ENCODE measurements at places on chromosomes 16 and 17.

- DNase-seq = no peak
Measured at GRCh38 chr16:11079652-11080187, 135.4 kb downstream of the CLEC16A start.

- peak; percentile 85 for DNase-seq
Measured at GRCh38 chr16:17070882-17071592, 399.7 kb downstream of the XYLT1 start.

DNA sequence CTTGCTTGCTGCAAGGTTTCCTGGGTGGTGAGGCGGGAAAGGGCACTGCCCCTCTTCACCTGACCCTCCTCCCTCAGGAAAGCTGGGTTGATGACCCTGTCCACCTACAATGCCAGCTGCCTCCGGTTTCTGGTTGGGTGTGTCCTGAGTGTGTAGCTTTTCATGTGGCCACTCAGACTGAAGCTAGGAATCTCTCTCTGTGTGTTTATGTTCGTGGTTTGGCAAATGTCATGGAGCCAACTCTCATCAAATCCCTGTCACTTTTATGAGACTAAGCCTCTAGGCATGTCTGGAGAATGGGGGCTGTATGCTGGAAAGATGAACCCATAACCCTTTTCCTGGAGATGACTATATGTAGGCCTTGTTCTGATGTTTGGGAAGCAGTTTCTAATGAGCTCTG lies 17.1 kb downstream of the PLEKHG4 start:
- no peak for DNase-seq

DNA sequence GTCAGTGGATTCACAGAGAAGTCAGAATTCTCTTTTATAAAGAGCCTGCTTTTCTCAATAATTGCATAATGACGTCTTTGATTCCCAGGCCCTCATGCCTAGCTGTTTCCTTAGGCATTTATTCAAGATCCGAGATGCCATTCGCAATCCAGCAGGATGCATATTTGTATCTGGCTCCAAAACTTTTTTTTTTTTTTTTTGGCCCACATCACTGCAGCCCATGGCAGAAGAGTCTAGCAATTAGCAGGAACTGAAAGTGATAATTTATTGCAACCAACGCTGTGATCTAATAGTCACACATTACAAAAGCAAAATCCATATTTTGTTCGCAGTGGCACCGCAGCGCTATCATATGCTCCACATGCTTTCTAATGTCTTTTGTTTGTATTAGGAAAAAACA lies 503.4 kb downstream of the MAF start:
- DNase-seq = no peak

DNA sequence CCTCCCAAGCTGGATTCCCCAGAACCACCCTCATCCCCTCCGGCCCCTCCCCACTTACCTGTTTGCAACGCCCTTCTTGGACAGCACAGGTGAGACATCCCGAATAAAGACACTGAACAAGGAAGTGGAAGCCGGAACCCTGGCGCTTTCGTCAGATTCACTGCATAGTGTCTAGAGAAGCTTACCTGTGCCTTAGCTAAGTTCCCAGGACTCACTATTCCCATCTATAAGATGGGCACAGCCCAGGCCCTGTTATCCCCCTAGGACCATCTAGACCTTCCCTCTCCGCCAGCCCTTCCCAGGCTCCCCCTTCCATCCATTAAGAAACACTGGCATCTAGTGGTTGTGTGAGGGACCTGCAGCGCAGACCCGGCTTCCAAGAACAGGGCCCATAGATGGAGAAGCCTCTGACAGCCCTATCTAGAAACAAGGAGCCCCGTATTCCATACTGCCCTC lies 26.9 kb upstream of the RPL38 start:
- peak; percentile 11 for DNase-seq

DNA sequence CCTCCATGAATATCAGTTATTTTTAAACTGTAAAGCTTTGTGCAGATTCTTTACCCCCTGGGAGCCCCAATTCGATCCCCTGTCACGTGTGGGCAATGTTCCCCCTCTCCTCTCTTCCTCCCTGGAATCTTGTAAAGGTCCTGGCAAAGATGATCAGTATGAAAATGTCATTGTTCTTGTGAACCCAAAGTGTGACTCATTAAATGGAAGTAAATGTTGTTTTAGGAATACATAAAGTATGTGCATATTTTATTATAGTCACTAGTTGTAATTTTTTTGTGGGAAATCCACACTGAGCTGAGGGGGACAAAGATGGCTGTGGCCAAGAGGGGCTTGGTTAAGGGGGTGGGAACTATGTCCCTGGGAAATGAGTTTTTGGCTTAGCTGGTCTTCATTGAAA lies 2.3 kb downstream of the CCL11 start:
- no peak for DNase-seq

- no peak for DNase-seq
Measured at GRCh38 chr17:57255182-57255775, 1.0 kb upstream of the MSI2 start.

DNA sequence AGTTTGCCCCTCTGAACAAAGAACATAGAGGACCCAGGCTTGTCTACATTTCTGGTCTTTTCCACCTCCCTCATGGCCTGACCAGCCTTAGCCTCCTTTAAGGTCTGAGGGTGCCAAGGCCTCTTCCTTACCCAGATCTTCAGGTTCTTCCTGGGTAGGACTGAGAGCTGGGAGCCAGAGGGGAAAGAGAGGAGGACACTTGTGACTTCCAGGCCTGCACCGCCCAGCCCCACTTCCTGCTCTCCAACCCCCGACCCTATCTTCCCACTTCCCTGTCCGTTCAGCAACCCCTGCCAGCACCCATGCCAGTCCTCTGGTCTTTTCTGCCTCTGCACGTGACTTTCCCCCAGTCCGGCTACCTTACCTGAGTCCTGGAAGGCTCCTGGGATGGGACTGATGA lies 534 bp downstream of the PRSS36 start:
- DNase-seq = no peak

- no peak for DNase-seq
Measured at GRCh38 chr17:40069751-40070708, 7.3 kb downstream of the THRA start.

- no peak for DNase-seq
Measured at GRCh38 chr16:81385031-81385756, 59.4 kb upstream of the CMIP start.

DNA sequence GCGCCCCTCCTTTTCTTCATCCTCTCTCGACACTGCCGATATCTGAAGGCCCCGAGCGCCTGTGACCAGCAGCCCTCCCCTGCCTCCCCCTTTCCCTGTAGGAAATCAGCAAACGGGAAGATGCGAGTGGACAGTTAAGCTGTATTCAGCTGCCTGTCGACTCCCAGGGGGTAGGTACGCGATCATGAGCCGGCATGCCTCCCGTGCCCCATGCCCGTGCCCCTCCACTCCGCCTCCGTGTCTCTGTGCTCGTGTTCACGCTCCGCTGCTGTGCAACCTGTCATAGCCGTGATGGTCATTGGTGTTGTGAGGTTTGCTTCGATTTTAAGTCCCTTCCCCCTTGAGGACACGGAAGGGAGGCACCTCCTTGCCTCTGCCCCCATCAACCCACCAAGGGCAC lies 34.4 kb downstream of the CACNA1G start:
- DNase-seq = no peak

- no peak for DNase-seq
Measured at GRCh38 chr16:88055356-88055755, 104.1 kb downstream of the BANP start.

GRCh38 chr17:57597531-57598453 lies 147.3 kb downstream of the CCDC182 start:
- DNase-seq = no peak

DNA sequence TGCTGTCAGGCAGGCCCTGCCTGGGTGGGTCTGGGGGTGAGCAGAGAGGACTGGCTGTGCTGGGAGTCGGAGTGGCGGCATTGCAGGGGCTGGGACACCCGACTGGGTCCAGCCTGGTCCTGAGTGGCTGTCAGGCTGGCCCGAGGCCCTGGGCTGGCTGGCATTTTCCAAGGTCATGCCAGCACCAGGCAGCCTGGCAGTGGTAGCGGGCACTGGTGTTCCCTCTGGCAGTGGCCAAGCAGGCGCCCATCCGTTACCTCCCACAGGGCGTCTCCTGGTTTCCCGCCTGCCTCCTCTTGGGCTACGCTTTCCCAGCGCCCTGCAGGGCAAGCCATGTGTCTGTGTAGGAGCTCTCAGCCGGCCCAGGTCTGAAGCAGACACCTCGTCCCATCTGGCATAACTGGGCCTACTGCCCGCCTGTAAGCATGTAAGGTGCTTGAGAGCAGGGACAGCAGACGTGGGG lies 5.7 kb upstream of the PKMYT1 start:
- DNase-seq = no peak

GRCh38 chr16:54048586-54049495 lies 237.7 kb downstream of the IRX3 start:
- no peak for DNase-seq

DNA sequence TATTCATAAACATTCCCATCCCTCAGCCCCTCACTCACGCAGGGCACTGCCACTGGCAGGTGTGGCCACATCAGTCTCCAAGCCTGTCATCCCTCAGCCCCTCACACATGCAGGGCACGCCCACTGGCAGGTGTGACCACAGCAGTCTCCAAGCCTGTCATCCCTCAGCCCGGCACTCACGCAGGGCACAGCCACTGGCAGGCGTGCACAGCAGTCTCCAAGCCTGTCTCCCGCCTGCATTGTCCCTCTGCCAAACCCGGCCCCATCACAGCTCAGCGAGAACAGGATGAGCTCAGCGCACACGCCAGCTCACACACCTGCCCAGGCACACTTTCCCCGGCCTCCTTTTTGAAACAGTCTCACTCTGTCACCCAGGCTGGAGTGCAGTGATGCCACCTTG lies 11.4 kb upstream of the KREMEN2 start:
- no peak for DNase-seq

DNA sequence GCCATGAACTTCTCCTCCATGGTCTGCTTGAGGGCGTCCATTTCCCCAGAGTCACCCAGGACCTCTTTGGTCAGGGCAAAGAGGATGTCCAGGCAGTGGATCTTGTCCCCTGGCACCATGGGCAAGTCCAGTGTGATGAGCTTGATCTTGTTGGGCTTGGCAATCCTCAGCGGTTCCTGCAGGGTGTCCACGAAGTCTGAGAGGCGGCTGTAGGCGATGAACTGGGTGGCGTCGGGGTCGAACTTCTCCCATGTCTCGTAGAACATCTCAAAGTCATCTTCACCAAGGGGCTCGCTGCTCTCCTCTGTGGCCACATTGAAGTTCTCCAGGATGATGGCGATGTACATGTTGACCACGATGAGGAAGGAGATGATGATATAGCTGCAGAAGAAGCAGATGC lies 9.0 kb upstream of the CD79B start:
- no peak for DNase-seq

- no peak for DNase-seq
Measured at GRCh38 chr17:65657251-65657828, 95.9 kb upstream of the AXIN2 start.

GRCh38 chr16:85117418-85117817 lies 5.1 kb upstream of the CIBAR2 start:
- DNase-seq = no peak

GRCh38 chr17:40727447-40728231 lies 24.1 kb upstream of the KRT24 start:
- DNase-seq = no peak

- DNase-seq = no peak
Measured at GRCh38 chr17:29749045-29749825, 126.5 kb upstream of the CORO6 start.

DNA sequence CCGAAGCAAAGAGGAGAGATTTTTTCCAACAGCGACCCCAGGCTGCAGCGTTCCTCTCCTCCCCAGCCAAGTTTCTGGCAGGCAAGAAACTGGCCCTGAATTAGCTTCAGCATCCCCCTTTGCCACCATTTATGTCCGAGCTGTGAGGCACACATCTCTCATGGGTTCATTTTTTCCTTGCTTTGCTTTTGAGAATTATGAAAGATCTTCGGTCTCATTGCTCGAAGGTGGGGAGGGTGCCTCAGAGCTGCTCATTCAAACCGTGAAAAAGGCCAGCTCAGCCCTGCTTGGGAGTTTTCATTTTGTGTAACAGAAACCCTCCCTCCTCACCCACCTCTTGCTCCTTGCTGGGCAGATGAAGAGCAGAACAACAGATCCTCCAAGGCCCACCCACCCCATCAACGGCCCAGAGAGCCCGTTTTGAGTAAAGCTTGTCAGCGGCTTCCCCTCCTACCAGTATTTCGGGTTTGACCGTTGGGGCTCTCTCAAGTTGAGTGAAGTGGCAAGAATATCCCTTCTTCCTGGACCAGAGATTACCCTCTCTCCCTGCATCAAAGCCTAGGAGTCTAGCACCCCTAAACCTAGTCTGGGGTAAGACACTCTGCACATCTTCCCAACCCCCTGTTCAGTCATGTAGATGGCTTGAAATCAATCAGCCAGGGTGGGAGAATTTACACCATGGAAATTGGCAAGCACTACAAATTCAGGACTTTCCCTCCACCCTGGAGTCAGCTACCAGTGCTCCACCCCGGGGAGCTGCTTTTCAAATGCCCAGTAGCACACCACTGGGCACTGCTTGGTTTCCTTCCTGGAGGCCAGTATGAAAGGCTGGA lies 1.8 kb downstream of the CCR7 start:
- peak; percentile 80 for DNase-seq

DNA sequence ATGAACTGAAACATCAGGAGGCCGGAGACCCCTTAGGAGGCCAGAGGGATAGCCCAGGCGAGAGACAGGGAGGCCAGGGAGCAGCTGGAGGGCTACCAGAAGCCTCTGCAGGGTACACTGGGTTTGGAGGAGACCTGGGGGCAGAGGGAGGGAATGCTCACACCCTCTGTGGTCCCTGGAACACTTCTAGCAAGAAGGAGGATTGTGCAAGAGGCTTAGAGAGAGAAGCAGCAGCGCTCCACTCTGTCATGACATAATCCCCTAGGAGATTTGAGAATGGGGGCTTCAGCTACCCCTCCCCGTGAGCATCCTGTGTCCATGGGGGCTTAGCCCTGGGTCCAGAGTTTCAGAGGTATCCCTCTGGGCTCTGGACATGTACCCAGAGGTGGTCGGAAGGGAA lies 15.8 kb downstream of the GPR142 start:
- DNase-seq = no peak

GRCh38 chr17:285751-286422 lies 66.7 kb downstream of the RPH3AL start:
- no peak for DNase-seq

- no peak for DNase-seq
Measured at GRCh38 chr16:51968749-51969148, 578.2 kb downstream of the TOX3 start.

DNA sequence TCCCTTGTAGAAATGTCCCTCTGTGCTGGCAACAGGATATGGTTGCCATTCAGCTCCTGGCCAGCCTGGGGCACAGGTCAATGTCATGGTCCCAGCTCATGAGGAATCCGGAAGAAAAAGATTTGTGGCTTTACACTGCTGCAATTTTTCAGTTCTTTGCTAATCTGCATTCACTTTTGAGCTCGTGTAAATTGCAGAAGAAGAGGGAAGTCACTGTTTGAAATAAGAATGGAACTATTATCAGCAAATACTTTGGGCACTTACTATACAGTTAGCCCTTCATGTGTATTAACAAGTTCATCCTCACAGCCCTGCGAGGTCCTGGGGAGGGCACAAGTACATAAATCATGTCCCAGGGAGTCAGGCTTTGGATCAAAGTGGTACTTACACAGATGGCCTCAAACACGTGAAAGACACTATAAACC lies 14.2 kb downstream of the SLC47A2 start:
- no peak for DNase-seq

Measured in stimulated activated naive CD4-positive, alpha-beta T cell treated with Interleukin-2 at 50 U/mL for 16 hours (primary cell).